ENCODE measurements at places on chromosomes 4 and X.

DNA sequence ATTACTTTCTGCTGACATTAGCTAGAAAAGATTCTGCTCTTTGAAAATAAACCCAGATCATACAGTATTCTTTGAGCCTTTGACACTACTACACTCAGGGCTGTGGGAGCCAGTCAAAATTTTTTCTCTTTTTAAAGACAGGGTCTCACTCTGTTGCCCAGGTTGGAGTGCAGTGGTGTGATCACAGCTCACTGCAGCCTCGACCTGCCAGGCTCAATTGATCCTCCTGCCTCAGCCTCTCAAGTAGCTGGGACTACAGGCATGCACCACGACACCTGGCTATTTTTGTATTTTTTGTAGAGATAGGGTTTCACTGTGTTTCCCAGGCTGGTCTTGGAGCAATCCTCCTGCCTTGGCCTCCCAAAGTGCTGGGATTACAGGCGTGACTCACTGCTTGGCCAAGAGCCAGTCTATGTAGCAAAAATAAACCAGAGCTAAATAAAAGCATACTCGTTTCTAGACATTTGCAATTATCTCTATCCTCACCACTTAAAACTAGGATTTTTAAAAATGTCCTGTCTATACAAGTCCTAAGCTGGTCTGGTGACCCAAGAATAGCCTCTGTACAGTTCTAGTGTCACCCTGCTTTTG, 43.2 kb downstream of the AKAP4 start:
- no peak for DNase-seq

DNA sequence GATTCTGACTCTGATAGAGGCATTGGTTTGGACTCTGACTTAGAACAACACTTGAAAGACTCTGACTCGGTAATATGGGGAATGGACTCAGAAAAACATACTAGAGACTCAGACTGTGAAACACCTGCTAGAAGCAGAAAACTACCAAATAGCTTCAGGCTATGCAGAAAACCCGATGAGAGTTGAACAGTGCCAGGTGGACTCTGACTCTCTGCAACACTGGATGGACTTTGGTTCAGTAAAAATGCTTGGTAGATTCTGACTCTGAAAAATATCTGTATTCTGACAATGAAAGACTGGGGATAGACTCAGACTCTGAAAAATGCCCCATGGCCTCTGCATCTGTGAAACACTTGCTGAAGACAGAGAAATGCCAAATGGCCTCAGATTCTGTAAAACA, 215.1 kb upstream of the HDX start:
- DNase-seq = no peak

DNA sequence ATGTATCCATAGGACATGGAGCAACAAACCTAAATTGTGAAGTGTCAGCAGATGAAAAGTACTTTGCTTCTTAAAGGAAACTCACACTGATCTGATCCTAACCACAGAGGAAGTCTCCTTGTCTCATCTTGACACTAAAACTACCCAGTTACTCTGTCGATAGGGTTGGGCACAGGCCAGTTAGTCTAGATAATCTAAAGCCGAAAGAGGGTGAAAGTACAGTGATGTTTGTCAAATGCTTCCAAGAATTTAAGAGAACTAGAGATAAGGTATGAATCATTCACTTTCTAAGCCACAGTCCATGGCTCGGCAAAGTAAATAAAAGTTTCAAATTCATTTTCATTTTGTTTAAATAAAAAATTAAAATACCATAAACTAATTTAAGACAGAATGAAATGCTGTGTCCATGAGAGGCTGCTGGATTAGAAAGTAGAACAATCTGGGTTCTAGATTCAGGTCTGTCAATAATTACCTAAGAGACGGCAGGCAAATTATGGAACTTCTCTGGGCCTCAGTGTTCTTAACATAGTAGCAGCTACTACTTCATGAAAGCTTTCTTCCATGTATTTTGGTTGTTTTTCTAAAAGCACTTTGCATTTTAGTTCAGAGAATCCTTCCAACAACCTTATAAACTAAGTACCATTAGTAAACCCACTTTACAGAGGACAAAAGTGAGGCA, 176.7 kb downstream of the LDB2 start:
- peak; percentile 9 for DNase-seq

DNA sequence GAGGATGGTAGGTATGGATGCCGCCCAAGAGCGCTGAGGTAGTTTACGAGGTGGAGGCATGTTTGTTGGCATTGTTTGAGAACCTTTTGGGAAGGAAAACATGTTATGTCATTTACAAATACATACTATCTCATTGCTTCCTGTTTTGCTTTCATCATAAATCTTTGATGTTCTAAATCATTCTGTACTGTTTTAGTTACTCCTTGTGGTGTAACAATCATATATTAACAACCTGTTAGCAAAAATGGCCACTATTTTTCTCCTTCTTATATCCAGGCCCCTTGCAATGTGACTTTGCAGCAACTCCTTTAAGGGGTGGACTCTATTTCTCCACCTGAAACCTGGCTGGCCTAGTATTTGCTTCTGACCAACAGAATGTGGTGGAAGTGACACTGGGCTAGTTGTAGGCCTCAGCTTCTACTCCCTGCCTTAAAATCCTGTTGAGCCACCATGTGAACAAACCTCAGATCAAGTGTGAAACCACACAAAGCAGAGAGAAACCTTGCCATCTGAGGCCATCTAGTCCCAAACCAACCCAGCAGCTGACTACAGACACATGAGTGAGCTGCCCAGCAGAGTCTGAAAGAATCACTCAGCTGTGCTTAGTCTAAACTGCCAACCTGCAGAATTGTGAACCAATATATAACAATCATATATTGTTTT, 15.8 kb upstream of the CXorf38 start:
- DNase-seq = no peak

Data from body of pancreas (tissue), 4 donors.